ENCODE measurements at places on chromosomes 2 and 18.
A peak's percentile ranks its signal among the peaks of the same experiment; 100 is the strongest.

GRCh38 chr2:117718048-117718447 is 96.4 kb upstream of the DDX18 start:
- no peak for DNase-seq
- H3K27ac ChIP-seq: no peak overlapping the region
- H3K36me3 ChIP-seq: no peaks in the 10 kb centered on the region
- peaks cover 28% of the 10 kb centered on the region for H3K27me3 ChIP-seq
- H3K4me3 ChIP-seq: no peak overlapping the region

DNA sequence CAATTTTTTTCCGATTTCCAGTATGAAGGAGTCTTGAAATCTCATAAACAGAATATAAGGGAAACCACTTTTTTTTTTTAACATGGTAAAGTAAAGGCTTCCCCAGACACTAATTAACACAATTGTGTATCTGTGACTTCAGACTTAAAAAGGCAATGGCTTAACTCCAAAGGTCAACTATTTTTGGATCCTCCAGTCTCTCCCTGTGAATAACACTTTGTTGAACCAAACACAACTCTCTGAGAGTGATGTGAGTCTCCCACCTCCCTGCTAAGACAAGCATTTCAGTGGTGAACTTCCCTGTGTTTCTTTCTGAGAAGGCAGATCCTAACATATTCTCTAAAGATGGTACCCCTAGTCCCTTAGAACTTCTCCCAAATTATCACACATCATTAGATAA is 219.6 kb upstream of the RBBP8 start:
- no peak overlapping the region for H3K27ac ChIP-seq
- no peaks in the 10 kb centered on the region for H3K36me3 ChIP-seq
- H3K27me3 ChIP-seq: no peaks in the 10 kb centered on the region
- H3K4me3 ChIP-seq: no peak overlapping the region
- H3K4me1 ChIP-seq: peaks cover 14% of the 10 kb centered on the region
- DNase-seq: no peak

GRCh38 chr2:241494311-241494908 is 14.0 kb downstream of the STK25 start:
- no peak for DNase-seq
- peaks cover 29% of the 10 kb centered on the region for H3K36me3 ChIP-seq
- no peaks in the 10 kb centered on the region for H3K27me3 ChIP-seq
- H3K4me1 ChIP-seq: no peaks in the 10 kb centered on the region

- no peak overlapping the region for H3K27ac ChIP-seq
- H3K4me3 ChIP-seq: no peak overlapping the region
- no peaks in the 10 kb centered on the region for H3K4me1 ChIP-seq
- no peaks in the 10 kb centered on the region for H3K27me3 ChIP-seq
- no peaks in the 10 kb centered on the region for H3K36me3 ChIP-seq
Observed at GRCh38 chr2:113015655-113016054, 10.4 kb downstream of the IL36A start.

GRCh38 chr2:183179156-183179555 is 54.9 kb downstream of the NUP35 start:
- H3K4me1 ChIP-seq: no peaks in the 10 kb centered on the region
- H3K27me3 ChIP-seq: no peaks in the 10 kb centered on the region
- no peak for DNase-seq
- H3K4me3 ChIP-seq: no peak overlapping the region
- H3K27ac ChIP-seq: no peak overlapping the region

DNA sequence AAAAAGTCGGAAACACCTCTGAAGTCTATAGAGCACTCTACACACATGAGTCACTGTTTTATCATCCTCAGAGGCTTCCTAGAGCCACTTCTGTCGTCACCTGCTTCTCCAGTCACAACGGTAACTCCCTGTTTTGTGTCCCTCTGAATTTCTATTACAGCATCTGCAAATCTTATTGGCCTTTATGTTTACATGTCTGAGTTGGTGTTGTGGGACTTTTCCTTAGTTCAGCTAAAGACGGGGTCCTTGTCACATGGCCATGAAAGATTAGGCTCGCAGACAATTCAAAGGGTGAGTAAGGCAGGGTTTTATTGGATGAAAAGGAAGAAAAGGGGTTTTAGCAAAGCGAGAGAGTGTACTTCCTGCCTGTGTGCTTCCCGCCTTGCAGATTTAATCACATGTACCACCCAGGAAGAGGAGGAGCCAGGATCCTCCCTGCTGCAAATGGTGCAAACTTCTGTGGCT is 185.6 kb downstream of the LPIN1 start:
- no peak overlapping the region for H3K4me3 ChIP-seq
- no peak for DNase-seq
- H3K27me3 ChIP-seq: no peaks in the 10 kb centered on the region
- no peaks in the 10 kb centered on the region for H3K4me1 ChIP-seq

GRCh38 chr2:160199683-160200389 is at the start of gene ITGB6:
Gene ITGB6, minus strand, starts transcription at chr2:160200272. Its CDS starts 209 bp downstream, at chr2:160200063.
- H3K27ac ChIP-seq: peak within 1 kb of the TSS; percentile 98
- peaks cover 52% of the 10 kb centered on the region for H3K4me1 ChIP-seq
- H3K36me3 ChIP-seq: peaks cover 32% of the 10 kb centered on the region
- no peaks in the 10 kb centered on the region for H3K27me3 ChIP-seq

- no peak overlapping the region for H3K4me3 ChIP-seq
- no peaks in the 10 kb centered on the region for H3K4me1 ChIP-seq
- H3K36me3 ChIP-seq: no peaks in the 10 kb centered on the region
- no peak overlapping the region for H3K27ac ChIP-seq
- H3K27me3 ChIP-seq: no peaks in the 10 kb centered on the region
- DNase-seq: no peak
Observed at GRCh38 chr2:65046633-65047407, 9.4 kb upstream of the CEP68 start.

GRCh38 chr2:2749206-2749598 is 418.1 kb upstream of the MYT1L start:
- no peaks in the 10 kb centered on the region for H3K27me3 ChIP-seq
- H3K4me3 ChIP-seq: no peak overlapping the region
- H3K4me1 ChIP-seq: no peaks in the 10 kb centered on the region
- no peaks in the 10 kb centered on the region for H3K36me3 ChIP-seq

- peak overlapping the region; percentile 69 for H3K27ac ChIP-seq
- H3K36me3 ChIP-seq: no peaks in the 10 kb centered on the region
- no peak for DNase-seq
- H3K4me3 ChIP-seq: no peak overlapping the region
- no peaks in the 10 kb centered on the region for H3K27me3 ChIP-seq
- H3K4me1 ChIP-seq: peaks cover 22% of the 10 kb centered on the region
Observed at GRCh38 chr2:38691994-38692393, 26.1 kb downstream of the GALM start.

DNA sequence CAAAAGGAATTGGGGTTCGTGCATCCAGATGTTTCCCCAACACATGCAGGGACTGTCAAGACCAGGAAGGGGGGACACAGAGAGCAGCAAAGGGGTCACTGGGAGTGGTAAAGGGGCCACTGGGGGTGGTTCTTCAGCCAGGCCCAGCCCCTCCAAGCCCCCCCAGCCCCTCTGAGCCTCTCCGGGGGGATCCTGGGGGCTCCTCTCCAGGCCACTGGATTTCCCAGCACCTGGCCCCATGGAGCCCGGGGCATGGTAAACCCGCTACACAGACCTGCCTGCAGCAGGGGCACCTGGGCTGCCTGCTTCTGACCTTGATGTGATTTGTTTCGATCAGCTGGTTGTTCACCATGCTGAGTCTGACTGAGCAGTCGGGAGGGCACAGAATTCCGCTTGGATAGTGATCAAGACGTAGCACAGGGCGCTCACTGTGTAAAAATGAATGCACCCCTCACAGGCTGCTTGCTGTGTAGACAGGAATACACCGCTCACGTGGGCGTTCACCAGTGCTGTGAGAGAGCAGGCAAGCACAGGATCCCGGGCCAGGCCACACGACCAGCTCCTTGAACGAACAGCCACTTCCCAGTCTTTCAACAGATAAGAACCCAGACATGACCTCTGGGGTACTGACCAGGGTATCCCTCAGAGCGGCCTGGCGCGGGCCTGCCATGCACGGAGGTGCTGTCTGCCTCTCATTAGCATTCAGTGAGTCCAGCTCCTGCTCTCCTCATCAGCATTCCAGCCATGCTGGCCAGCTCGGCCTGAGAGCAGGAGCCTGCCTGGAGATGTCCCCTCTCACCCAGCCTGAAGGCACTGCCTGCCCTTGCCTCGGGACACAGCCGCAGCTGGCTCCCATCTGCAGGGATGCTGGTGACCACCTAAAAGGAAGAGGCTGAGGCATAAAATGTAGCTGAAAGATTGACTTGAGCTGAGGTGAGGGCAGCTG is 73.3 kb upstream of the OTOS start:
- no peaks in the 10 kb centered on the region for H3K36me3 ChIP-seq
- H3K27ac ChIP-seq: no peak overlapping the region
- DNase-seq: no peak
- H3K4me1 ChIP-seq: no peaks in the 10 kb centered on the region
- H3K4me3 ChIP-seq: no peak overlapping the region

GRCh38 chr2:144526831-144527230 is 6.9 kb upstream of the ZEB2 start:
- H3K4me3 ChIP-seq: no peak overlapping the region
- peaks cover 63% of the 10 kb centered on the region for H3K27me3 ChIP-seq
- no peak overlapping the region for H3K27ac ChIP-seq
- H3K36me3 ChIP-seq: no peaks in the 10 kb centered on the region
- H3K4me1 ChIP-seq: no peaks in the 10 kb centered on the region
- DNase-seq: no peak

GRCh38 chr2:69514819-69515218 is 77.6 kb upstream of the NFU1 start:
- H3K27ac ChIP-seq: no peak overlapping the region
- H3K4me1 ChIP-seq: peaks cover 18% of the 10 kb centered on the region
- DNase-seq: no peak
- H3K27me3 ChIP-seq: no peaks in the 10 kb centered on the region
- no peak overlapping the region for H3K4me3 ChIP-seq

DNA sequence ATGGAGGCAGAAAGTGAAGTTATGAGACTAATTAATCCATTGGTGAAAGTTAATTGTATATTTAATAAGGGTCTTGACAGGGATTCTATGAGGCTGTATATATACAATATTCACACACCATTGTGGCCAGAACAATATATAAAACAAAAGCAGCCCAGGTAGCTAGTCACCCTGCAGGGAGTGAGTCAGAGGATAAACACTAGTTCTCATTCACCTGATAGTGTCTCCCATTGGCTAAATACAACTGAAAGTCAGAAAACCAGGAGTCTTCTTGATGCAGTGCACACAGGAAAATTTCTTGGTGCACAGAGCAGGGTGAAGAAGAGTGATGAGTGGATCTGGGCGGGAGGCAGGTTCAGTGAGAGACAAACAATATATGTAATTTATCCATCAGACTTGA is 465.2 kb downstream of the ERBB4 start:
- H3K4me1 ChIP-seq: no peaks in the 10 kb centered on the region
- H3K36me3 ChIP-seq: no peaks in the 10 kb centered on the region
- H3K4me3 ChIP-seq: no peak overlapping the region
- H3K27ac ChIP-seq: no peak overlapping the region

- H3K4me1 ChIP-seq: peaks cover 33% of the 10 kb centered on the region
- H3K27ac ChIP-seq: no peak overlapping the region
- no peaks in the 10 kb centered on the region for H3K36me3 ChIP-seq
- DNase-seq: no peak
- no peak overlapping the region for H3K4me3 ChIP-seq
- H3K27me3 ChIP-seq: no peaks in the 10 kb centered on the region
Observed at GRCh38 chr18:11497585-11497984, 111.8 kb upstream of the SLC35G4 start.

DNA sequence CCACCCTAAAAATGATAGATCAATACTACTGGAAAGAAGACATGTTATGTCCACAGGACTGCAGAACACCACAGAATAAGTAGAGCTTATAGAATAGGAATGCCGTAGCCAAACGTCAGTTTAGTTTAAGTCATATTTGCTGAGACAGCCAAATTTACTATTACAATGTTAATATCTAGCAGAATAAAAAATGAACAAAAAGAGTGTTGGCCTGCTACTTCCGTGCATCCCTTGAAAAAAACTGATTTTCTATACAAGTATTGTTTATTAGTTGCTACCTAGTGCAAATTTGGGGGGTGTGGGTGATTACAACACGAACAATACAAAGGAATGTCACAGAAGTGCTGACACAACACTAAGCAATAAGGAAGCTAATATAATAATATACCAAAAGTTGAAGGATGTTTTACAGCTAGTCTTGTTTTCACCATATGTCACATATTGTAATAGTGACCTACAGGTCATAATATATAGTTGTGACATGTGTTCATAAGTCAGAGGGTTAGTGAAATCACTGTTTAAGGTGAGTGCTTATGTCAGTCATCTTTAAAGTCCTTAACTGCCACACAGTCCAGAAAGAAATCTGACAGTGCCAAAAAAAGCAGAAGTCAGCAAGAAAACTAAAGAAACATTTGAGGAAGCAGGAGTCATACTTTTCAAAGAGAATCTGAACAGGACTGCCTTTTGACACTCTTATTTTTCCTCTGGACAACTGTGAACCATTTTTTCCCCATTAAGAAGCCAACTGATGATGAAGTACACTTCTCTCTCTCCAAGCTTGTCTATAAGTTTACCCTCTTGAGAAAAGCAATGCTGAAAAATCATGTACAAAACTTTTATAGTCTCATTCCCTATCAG is 376.4 kb downstream of the ZEB2 start:
- no peak overlapping the region for H3K4me3 ChIP-seq
- no peak overlapping the region for H3K27ac ChIP-seq
- no peaks in the 10 kb centered on the region for H3K27me3 ChIP-seq

- no peak for DNase-seq
- H3K27me3 ChIP-seq: peaks cover 26% of the 10 kb centered on the region
- H3K4me3 ChIP-seq: no peak overlapping the region
- H3K36me3 ChIP-seq: no peaks in the 10 kb centered on the region
- no peaks in the 10 kb centered on the region for H3K4me1 ChIP-seq
Observed at GRCh38 chr2:73172963-73173362, 29.4 kb upstream of the NOTO start.

DNA sequence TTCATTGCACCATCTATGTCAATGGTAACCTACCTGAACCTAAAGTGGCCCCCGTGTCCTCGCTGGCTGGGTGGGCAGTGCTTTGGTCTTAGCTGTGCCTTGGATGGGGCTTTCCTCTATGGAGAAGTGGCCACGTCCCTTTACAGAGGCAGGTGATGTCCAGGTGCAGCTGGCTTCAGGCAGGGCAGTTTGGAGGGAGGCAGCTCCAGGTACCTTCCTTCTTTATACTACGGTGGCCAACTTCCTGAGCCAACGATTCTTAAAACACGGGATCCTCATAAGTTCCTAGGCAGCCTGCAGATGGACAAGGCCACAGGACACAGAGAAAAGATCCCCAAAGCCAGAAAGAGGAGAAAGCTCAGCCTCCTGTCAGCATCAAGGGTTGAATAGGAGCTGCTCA is 517.3 kb upstream of the HS6ST1 start:
- H3K4me3 ChIP-seq: no peak overlapping the region
- H3K4me1 ChIP-seq: no peaks in the 10 kb centered on the region
- no peaks in the 10 kb centered on the region for H3K36me3 ChIP-seq
- no peaks in the 10 kb centered on the region for H3K27me3 ChIP-seq

DNA sequence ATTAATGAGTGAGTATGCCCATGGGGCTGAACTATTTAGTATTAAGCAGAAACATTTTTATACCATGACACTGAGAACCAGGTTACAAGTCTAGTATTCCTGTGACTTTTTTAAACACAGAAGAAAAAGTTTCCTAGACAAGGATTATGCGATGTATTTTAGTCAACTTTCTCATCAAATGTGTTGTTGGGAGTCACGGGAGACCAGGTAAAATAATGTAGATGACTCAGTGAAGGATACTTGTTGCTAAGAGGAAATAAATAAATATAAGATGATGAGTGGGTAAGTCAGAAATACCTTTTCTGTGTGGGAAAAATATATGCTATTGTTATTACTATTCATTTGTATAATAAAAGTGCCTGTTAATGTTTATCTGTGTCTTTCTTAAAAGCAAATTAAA is 23.4 kb downstream of the MBD5 start:
- no peak for DNase-seq
- no peaks in the 10 kb centered on the region for H3K36me3 ChIP-seq
- no peak overlapping the region for H3K27ac ChIP-seq
- H3K4me3 ChIP-seq: no peak overlapping the region
- H3K4me1 ChIP-seq: no peaks in the 10 kb centered on the region

All from RWPE2 (cell line).